Cerebellum (tissue), 4 donors: ENCODE measurements at places on chromosomes 5 and 9. TPM values are rescaled to one million over a fixed set of nuclear protein-coding genes. Genes with fewer than 3 reads are reported as not detected.

The LRRC70 gene
- total RNA-seq: 8.0 TPM

The GOLGA1 gene
- total RNA-seq: 19.0 TPM

The SPAAR gene
- total RNA-seq: 1.1 TPM

The EPB41L4B gene
- 14.1 TPM for total RNA-seq

The CCL28 gene
- total RNA-seq: 0.18 TPM

The SEMA4D gene
- total RNA-seq: 18.4 TPM

The PCDHA12 gene
- 16.2 TPM for total RNA-seq
